ENCODE measurements at places on chromosomes 13 and 19.

DNA sequence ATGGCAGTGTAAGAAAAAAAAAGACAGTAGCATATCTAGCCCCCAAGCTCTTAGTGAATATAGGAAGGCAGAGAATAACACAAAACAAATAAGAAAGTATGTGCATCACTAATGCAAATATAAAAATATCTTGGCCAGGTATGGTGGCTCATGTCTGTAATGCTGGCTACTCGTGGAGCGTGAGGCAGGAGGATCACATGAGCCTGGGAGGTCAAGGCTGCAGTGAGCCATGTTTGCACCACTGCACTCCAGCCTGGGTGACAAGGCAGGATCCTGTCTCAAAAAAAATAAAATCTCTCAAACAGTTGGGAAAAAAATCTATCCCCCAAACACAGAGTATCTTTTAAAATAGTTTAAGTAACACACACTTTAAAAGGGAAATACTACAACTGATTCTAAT lies 17.4 kb downstream of the SPART start:
- no peak overlapping the region for H3K4me3 ChIP-seq
- H3K4me1 ChIP-seq, result no peaks in the 10 kb centered on the region
- no peaks in the 10 kb centered on the region for H3K27me3 ChIP-seq
- no peak overlapping the region for H3K27ac ChIP-seq

GRCh38 chr13:58598241-58598640 lies 966.7 kb downstream of the PCDH17 start:
- no peak overlapping the region for H3K4me3 ChIP-seq
- DNase-seq, result no peak
- no peak overlapping the region for H3K27ac ChIP-seq
- no peaks in the 10 kb centered on the region for H3K4me1 ChIP-seq
- H3K36me3 ChIP-seq, result no peaks in the 10 kb centered on the region

DNA sequence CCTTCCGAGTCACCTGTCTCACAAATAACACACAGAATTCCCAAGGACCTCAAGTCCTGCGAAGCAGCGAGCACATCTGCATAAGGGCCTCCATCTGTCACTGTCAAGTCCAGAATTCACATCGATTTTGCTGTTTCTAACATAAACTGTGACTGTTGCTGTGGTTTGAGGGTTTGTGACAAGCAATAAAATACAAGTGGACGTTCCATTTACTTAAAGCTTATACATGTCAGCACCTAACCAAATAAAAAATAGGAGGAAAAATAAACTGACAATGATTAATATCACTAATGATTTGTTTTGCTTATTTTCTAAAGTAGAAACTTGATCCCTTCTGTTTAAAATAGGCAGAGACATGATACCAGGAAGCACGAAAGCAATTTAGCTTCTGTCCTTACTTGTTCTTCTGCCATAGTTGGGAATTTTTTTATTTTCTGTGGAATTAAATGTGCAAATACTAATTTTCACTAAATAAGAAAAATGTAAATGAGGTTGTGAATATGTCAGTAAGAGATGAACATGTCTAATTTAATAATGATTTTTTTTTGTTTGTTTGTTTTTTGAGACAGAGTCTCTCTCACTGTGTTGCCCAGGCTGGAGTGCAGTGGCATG lies 279.1 kb downstream of the FGF9 start:
- H3K27ac ChIP-seq, result no peak overlapping the region
- no peaks in the 10 kb centered on the region for H3K36me3 ChIP-seq
- H3K4me3 ChIP-seq, result no peak overlapping the region
- no peaks in the 10 kb centered on the region for H3K27me3 ChIP-seq

- H3K4me3 ChIP-seq, result no peak overlapping the region
- no peak overlapping the region for H3K27ac ChIP-seq
- H3K4me1 ChIP-seq, result no peaks in the 10 kb centered on the region
- no peaks in the 10 kb centered on the region for H3K36me3 ChIP-seq
- DNase-seq, result no peak
Observed at GRCh38 chr13:20609145-20609544, 42.2 kb downstream of the IFT88 start.

DNA sequence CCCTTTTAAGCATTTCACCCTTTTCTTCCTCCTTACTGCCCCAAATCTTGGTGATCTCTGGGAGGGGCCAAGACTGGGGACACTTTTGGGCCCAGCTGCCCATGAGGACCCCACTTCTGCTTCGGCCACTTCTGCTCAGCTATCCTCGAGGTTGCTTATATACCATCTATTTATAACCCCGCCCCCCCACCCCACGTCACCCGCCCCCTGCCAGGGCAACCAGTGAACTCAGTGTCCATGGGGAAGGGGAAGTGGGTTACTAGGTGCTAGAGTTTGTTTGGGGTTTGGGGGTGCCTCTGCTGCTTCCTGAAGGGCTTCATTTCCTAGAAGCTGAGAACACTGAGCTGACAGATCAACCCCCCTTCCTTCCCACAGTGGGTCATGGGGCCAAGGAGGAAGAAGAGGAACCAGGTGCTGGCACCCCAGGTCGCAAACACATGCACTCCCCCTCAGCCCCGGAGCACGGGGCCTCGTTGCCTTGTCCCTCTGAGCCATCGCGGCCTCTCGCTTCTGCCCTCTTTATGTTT lies 6.1 kb upstream of the ADGRE5 start:
- peak overlapping the region; percentile 72 for H3K27ac ChIP-seq
- no peaks in the 10 kb centered on the region for H3K36me3 ChIP-seq
- DNase-seq, result no peak

- H3K4me3 ChIP-seq, result no peak overlapping the region
- H3K36me3 ChIP-seq, result peaks cover 6% of the 10 kb centered on the region
- H3K27me3 ChIP-seq, result no peaks in the 10 kb centered on the region
- H3K4me1 ChIP-seq, result no peaks in the 10 kb centered on the region
- no peak overlapping the region for H3K27ac ChIP-seq
Observed at GRCh38 chr13:71661921-71662320, 205.1 kb downstream of the DACH1 start.

- no peak overlapping the region for H3K4me3 ChIP-seq
- no peaks in the 10 kb centered on the region for H3K36me3 ChIP-seq
- DNase-seq, result no peak
- H3K27me3 ChIP-seq, result no peaks in the 10 kb centered on the region
Observed at GRCh38 chr13:22178878-22179277, 508.0 kb downstream of the FGF9 start.

- H3K27me3 ChIP-seq, result no peaks in the 10 kb centered on the region
- DNase-seq, result no peak
- H3K27ac ChIP-seq, result no peak overlapping the region
- H3K4me3 ChIP-seq, result no peak overlapping the region
- H3K36me3 ChIP-seq, result no peaks in the 10 kb centered on the region
Observed at GRCh38 chr13:84959818-84960217, 839.4 kb downstream of the SLITRK6 start.

GRCh38 chr19:48329167-48329891 lies 4.0 kb downstream of the EMP3 start:
- H3K36me3 ChIP-seq, result no peaks in the 10 kb centered on the region
- H3K4me1 ChIP-seq, result peaks cover 3% of the 10 kb centered on the region
- peak overlapping the region; percentile 64 for H3K4me3 ChIP-seq
- no peak overlapping the region for H3K27ac ChIP-seq
- no peaks in the 10 kb centered on the region for H3K27me3 ChIP-seq
- DNase-seq, result no peak

GRCh38 chr19:37362733-37363132 lies 8.2 kb upstream of the ZNF527 start:
- no peak overlapping the region for H3K27ac ChIP-seq
- H3K36me3 ChIP-seq, result peaks cover 18% of the 10 kb centered on the region
- no peaks in the 10 kb centered on the region for H3K4me1 ChIP-seq
- no peak overlapping the region for H3K4me3 ChIP-seq

Data from breast epithelium (tissue), 4 donors.